H4 (cell line): ENCODE measurements at places on chromosomes 12 and 14.

GRCh38 chr12:12486661-12487240, 75.9 kb downstream of the DUSP16 start:
- DNase-seq = no peak

GRCh38 chr14:77014004-77014604, 14.4 kb downstream of the IRF2BPL start:
- DNase-seq = no peak

- DNase-seq = no peak
Measured at GRCh38 chr12:121043067-121043466, 4.0 kb upstream of the OASL start.

GRCh38 chr14:63011623-63012022, 33.6 kb downstream of the KCNH5 start:
- DNase-seq = peak; percentile 5

- DNase-seq = no peak
Measured at GRCh38 chr14:61478971-61479473, 157.6 kb downstream of the PRKCH start.

DNA sequence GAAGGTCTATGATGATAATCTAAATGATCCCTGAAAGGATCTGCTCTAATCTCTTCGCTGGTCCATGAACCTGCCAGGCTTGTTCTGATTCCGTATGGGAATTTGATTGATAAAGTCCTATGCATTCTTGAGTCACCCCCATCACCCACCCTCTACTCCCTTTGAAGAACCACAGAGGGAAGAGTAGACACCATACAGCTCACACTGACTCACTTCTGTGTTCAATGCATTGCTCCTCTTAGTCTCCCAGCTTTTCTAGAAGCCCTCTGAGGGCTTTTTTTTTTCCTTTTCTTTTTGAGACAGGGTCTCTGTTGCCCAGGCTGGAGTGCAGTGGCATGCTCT, 18.5 kb upstream of the GPRC5A start:
- no peak for DNase-seq

GRCh38 chr14:101276309-101277091, 284.8 kb upstream of the DIO3 start:
- peak; percentile 29 for DNase-seq

DNA sequence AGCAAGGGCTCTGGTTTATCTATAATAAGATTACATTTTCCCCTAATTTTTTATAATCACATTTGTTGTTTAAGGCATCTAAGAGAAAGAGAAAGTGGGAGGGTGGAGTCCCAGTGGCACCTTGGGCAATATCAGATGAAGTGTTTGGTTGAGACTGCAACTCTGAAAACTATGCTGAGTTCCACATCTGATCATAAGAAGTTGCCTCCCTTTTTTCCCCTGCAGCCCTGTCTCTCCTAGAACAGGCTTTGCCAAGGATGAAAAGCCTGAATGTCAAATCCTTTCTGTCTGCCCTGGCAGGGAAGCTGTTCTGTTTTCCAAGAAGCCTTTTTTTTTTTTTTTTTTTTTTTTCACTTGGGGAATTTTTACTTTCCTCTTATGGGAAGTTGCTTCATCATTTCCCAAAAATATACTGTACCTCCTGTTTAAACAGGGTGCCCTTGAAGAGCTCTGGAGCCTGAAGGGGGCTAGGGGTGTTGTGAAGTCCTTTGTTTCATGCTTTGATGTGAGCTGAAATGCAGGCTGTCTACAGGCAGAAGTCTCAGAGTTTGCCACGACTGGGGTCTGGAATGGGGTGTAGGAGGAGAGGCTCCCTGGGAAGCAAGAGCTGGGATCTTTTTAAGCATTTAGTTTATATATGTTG, 71.3 kb downstream of the SUSD6 start:
- DNase-seq = no peak

- DNase-seq = no peak
Measured at GRCh38 chr12:124463341-124463921, 104.0 kb downstream of the NCOR2 start.

- DNase-seq = no peak
Measured at GRCh38 chr14:92902726-92903125, 20.2 kb upstream of the CHGA start.

GRCh38 chr14:92729634-92730358, 18.6 kb downstream of the LGMN start:
- DNase-seq = peak; percentile 89

- no peak for DNase-seq
Measured at GRCh38 chr12:42968426-42968825, 378.9 kb upstream of the PRICKLE1 start.

DNA sequence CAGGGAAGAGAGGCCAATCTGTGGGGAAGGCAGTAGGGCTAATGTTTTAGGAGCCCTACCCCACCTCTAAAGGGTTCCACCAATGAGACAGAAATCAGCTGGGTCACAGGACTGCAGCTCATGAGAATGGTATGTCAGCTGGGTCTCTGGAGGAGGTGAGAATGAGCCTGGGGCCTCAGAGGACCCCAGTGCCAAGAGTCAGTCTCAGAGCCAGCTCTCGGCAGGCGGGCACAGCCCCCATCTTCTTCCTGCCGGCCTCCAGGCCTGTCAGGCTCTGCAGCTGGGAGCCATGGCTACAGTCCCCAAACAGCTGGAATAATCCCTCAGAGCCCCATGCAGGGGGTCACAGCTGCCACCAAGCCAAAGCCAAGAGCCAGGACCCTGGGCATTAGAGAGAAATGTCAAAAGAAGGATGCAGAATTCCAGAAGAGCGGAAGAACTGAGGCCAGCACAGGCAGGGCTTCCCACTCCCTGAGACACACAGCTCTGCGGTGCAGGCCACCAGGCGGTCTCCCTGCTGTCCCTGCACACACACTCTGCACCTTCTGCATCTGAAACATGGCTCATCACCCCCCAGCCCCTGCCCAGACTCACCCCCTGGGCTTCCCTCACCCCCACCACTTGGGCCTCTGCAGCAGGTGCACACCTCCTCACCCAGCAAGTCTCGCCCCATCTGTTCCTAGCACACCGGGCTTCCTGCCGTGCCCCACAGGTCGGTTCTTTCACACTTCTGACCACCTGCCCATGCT, 26.0 kb downstream of the ITPK1 start:
- no peak for DNase-seq

- no peak for DNase-seq
Measured at GRCh38 chr12:42892702-42893551, 303.4 kb upstream of the PRICKLE1 start.

- DNase-seq = peak; percentile 62
Measured at GRCh38 chr14:95519699-95520098, 3.2 kb upstream of the SYNE3 start.

GRCh38 chr14:99519931-99520421, 38.8 kb downstream of the CCNK start:
- DNase-seq = no peak

GRCh38 chr12:26435069-26435404, 239.7 kb downstream of the SSPN start:
- DNase-seq = no peak

GRCh38 chr14:58844544-58844943, 206.8 kb downstream of the DACT1 start:
- no peak for DNase-seq

DNA sequence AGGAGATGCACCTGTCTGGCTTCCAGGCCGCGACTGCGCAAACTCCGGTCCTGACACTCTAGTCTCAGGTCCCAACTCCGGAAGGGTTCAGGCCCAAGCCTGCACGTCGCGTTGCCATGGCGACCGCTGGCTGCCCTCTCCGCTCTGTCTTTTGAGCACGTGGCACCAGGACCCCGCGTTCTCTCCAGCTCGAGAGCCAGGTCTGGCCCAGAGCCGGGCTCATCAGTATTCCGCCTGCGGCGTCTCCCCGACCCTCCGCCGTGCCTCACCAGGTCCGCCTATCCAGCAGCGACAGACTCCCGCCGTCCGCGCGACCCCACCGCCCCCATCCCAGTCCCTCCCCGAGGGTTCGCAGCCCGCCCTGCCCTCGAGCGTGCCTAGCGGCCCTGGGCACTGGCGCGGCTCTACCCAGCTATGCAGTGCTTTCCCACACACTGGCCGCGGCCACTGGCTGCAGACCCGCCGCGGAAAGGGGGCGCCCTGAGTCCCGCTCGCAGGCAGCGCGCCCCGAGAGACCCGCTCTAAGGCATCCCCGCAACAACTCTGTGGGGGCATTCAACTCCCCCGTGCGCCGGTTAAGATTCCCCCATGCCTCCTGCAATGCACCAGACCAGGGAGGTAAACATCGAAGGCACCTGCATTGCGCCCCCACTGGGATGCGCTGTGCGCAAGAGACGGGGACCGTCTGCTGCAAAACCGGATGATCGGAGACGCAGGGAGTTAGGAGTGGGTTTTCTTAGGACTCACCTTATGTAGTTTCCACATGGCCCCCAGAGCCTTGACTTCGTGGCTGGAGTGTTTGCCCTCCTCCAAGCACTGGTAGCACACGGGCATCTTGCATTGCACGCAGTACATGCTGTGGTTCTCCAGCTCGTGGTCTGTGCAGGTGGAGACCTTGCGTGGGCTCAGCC, 1.3 kb downstream of the TRIM9 start:
- DNase-seq = no peak

- no peak for DNase-seq
Measured at GRCh38 chr14:101540481-101541462, 20.5 kb upstream of the DIO3 start.

GRCh38 chr12:98990648-98991047, 345.6 kb downstream of the APAF1 start:
- no peak for DNase-seq

DNA sequence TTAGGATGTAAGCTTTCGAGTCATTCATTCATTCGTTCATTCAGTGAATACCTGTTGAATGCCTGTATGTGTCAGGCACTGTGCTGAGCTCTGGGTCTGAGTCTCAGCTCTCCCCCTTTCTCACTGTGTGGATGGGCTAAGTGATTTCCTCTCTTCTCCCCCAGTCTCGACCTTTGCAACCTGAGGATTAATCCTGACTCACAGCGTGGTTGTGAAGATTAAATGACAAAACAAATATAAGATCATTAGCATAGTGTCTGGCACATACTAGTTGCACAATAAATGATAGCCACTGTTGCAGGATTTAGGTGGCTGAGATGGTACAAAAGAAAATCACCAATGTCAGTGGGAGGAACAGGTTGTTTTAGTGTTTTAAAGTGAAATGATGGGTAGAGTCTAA, 136.7 kb downstream of the GPR135 start:
- no peak for DNase-seq

DNA sequence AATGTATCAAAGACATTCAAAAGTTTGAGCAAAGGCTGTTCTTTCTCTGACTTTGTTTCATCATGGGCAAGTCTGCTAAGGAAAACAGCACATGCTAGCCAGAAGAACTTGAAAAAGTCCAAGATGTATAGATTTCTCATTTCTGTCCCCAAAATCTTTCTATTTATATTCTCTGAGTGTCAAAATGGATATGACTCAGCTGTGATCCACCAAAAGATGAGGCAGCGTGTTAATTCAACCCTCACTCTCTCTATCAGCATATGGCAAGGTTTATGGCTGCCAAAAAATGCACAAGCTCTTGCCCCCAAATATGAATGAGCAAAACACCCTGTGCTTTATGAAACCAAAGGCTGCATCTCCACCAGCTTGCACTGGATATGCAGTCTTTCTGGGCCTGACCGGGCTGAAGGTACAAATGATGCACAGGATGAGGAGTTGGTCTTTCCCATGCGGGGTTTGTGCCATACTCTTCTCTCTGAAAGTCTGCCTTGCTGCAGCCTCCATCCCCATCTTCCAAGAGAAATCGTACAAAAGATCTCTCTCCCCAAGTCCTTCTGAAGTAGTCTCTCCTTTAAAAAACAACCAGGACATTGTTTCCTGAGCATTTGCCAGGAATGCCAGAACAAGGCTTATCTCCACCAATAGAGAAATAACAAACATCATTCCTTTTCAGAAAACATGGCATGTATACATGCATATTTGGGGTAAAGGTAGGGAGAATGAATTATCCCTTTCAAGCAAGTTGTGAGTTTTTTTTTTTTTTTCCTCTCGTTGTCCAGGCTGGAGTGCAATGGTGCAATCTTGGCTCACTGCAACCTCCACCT, 203.4 kb downstream of the TMX1 start:
- no peak for DNase-seq

DNA sequence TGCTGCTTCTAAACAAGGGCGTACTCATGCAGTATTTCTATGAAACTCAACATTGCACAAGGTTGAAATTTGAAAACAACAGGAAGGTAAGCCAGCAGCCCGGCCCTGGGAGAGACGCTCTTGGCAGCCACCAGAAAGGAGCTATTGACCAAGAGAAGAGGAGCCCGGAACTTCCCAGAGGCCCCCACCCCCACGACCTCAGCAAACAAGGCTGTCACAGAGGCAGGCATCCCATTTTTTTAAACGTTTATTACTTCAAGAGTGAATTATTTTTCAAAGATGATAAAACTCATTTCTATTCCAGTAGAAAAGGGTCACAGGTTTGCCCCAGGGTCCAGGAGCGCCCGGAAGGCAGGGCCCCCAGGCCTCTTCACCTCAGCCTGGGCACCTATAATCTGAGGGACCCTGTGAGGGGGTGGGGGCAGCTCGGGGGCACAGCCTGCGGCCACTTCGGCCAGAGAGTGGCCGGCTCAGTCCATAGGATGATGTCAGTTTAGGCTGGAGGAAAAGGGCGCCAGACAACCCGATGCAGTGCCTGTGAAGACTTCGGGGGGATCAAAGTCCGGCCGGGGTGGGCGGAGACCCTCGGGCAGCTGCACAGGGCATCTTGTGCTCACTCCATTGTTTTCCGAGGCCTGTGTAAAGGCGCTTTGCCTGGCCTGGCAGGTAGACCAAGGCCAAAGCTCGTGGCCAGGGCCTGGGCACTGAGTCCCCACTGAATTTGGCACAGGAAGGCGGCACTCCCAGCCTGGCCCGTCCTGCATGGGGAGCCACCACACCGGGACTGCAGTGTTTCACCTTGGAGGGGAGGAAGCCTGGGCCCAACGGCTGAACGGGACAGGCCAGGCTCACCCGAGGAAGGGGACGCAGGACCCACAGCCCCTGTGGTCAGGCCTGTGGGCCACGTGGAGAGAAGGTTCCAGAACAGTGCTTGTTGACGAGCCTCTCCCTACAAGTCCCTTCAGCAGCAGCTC, 86.0 kb downstream of the SCARB1 start:
- no peak for DNase-seq

GRCh38 chr12:91616416-91616815, 433.8 kb upstream of the DCN start:
- no peak for DNase-seq

- DNase-seq = peak; percentile 5
Measured at GRCh38 chr14:55301437-55302121, 30.4 kb downstream of the FBXO34 start.

DNA sequence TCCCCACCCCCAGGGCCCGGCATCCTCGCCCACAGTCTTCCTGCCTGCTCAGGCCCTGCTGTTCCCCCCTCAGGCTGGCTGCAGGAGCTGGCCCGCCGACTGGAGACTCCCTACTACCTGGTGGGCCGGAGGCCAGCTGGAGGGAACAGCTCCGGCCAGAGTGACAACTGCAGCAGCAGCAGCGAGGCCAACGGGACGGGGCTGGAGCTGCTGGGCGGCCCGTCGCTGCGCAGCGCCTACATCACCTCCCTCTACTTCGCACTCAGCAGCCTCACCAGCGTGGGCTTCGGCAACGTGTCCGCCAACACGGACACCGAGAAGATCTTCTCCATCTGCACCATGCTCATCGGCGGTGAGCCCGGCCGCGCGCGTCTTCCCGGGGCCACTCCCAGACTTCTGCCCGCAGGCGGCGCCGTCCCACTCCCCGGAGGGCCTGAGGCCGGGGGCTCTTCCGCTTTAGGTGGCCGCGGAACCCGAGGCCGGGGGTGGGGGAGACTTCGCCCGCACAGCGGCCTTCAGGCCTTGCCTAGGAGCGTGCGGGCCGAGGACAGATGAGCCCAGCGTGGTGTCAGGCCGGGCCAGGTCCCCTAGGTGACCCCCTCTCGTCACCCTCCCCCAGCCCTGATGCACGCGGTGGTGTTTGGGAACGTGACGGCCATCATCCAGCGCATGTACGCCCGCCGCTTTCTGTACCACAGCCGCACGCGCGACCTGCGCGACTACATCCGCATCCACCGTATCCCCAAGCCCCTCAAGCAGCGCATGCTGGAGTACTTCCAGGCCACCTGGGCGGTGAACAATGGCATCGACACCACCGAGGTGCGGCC, 10.2 kb downstream of the KCNH3 start:
- DNase-seq = no peak
